ENCODE measurements at places on chromosomes 2 and 18.

- H3K36me3 ChIP-seq = no peaks in the 10 kb centered on the region
- no peaks in the 10 kb centered on the region for H3K4me1 ChIP-seq
- no peaks in the 10 kb centered on the region for H3K27me3 ChIP-seq
- no peak overlapping the region for H3K4me3 ChIP-seq
These were observed 175.1 kb downstream of the ANKRD30B start for GRCh38 chr18:14922965-14923565.

DNA sequence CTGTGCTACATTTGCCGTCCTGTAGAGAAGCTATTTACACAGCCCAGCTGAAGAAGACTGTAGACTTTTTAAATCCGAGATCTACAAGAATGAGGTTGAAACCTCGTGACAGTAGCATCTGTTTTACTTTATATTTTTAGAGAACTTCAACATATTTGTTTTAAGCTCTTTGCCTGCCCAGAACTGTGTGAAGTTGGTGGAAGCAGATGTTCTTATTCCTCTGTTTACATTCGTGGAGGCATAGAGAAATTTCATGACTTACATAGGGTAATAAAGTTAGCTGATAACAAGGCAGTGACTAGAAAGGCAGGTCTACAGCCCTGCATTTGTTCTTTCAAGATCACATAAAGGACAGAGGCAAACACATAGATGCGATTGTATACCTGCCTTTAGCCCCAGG is 47.0 kb upstream of the MAP3K20 start:
- DNase-seq = no peak
- no peaks in the 10 kb centered on the region for H3K4me1 ChIP-seq
- H3K36me3 ChIP-seq = no peaks in the 10 kb centered on the region

- H3K4me3 ChIP-seq = no peak overlapping the region
- H3K27ac ChIP-seq = no peak overlapping the region
- no peaks in the 10 kb centered on the region for H3K4me1 ChIP-seq
- H3K36me3 ChIP-seq = no peaks in the 10 kb centered on the region
These were observed 44.2 kb downstream of the KCNG2 start for GRCh38 chr18:79841936-79842335.

GRCh38 chr2:145764631-145765030 is 1244.7 kb upstream of the ZEB2 start:
- no peak for DNase-seq
- no peak overlapping the region for H3K4me3 ChIP-seq
- H3K27ac ChIP-seq = no peak overlapping the region
- no peaks in the 10 kb centered on the region for H3K4me1 ChIP-seq

DNA sequence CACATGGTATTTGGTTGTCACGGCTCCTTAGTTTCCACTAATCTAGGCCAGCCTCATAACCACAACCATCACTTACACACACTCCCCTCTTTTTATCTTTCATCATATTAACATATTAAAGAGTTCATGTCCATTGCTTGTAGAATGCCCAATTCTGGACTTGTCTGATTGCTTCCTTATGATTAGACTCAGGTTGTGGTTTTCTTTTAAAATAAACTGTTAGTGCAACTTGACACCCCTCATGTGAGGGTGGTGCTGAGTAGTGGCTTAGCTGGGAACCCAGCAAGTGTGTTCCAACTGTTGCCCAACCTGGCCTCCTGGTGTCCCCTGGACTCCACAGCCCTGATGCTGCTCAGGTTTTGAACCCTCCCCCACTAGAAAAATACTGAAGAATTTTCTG is 20.1 kb upstream of the CD207 start:
- no peak for DNase-seq
- no peaks in the 10 kb centered on the region for H3K36me3 ChIP-seq
- H3K4me1 ChIP-seq = peaks cover 4% of the 10 kb centered on the region
- no peak overlapping the region for H3K4me3 ChIP-seq

DNA sequence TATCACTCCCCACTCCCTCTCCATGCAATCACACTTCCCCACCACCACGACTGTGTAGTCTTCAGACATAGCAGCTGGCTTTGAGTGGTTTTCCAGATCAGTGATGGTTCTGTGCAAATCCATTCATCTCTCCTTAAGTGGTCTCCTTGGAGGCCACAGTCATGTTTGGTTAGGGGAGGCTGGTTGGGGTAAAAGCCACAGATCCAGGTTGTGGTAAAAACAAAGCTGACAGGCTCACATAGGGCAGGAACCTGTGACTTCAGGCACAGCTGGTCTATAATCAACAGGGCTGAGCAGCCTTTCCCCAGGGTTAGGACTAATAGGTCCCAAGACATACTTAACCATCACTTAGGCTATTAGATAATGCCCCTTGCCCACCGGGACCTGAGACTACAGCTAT is 46.2 kb upstream of the FZD7 start:
- no peak for DNase-seq
- H3K4me3 ChIP-seq = no peak overlapping the region
- no peak overlapping the region for H3K27ac ChIP-seq

DNA sequence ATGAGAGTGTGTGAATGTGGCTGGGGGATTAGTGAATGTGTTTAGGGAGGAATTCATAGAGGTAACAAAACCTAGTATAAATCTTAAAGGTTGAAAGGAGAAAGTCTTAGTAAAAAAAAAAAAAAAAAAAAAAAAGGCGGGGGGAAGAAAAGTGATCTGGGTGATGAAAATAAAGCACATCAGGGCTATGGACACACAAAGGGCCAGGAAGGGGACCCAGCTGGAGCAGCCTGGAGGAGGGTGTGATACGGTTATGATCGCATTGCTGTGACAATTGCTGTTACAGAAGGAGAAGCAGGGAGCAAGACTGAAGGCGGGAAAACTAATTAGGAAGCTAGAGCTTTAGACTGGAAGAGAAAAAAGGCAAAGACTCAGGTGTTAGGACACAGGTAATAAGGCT is 85.4 kb downstream of the DLGAP1 start:
- H3K4me3 ChIP-seq = no peak overlapping the region
- no peaks in the 10 kb centered on the region for H3K4me1 ChIP-seq
- no peaks in the 10 kb centered on the region for H3K36me3 ChIP-seq

DNA sequence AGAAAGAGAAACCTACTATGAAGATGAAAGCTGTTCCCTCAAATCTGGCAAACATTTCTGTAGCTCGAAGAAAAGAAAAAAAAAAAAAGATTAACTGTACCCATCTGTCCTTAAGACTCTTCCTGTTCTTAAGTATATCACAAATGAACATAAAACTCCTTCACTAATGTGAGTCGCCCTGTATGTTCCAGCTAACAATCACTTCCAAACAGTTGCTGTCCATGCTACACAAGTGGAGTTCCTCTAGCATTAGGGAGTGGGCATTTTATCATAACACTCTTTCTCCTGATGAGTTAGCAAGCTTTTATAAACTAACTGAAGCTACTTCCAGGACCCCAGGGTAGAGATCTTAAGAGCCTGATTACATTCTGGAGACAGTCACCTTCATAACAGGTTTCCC is 5.8 kb downstream of the CUL3 start:
- no peaks in the 10 kb centered on the region for H3K27me3 ChIP-seq
- peaks cover 8% of the 10 kb centered on the region for H3K36me3 ChIP-seq
- peaks cover 28% of the 10 kb centered on the region for H3K4me1 ChIP-seq
- DNase-seq = no peak
- peak overlapping the region; percentile 27 for H3K27ac ChIP-seq
- no peak overlapping the region for H3K4me3 ChIP-seq

Measured in thymus (tissue), 14 donors.